ENCODE measurements at places on chromosomes 11 and 22.
A peak's percentile ranks its signal among the peaks of the same experiment; 100 is the strongest.

- DNase-seq: peak; percentile 6
Observed at GRCh38 chr11:70913715-70914231, 338.6 kb downstream of the SHANK2 start.

DNA sequence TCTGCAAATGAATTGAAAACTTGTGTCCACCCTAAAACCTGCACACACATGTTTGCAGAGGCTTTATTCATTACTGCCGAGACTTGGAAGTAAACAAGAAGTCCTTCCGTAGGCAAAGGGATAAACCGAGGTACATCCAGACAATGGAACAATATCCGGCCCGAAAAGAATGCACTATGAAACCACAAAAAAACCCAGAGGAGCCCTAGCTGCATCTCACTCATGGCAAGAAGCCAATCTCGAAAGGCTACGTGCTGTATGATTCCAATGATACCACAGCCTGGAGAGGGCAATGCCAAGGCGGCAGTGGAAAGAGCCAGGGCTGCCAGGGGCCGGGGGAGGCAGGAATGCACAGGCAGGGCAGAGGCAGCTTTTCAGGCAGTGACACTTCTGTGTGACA, 3.2 kb upstream of the MRPL23 start:
- DNase-seq: no peak

GRCh38 chr22:28925916-28926315, 42.5 kb downstream of the ZNRF3 start:
- no peak for DNase-seq

DNA sequence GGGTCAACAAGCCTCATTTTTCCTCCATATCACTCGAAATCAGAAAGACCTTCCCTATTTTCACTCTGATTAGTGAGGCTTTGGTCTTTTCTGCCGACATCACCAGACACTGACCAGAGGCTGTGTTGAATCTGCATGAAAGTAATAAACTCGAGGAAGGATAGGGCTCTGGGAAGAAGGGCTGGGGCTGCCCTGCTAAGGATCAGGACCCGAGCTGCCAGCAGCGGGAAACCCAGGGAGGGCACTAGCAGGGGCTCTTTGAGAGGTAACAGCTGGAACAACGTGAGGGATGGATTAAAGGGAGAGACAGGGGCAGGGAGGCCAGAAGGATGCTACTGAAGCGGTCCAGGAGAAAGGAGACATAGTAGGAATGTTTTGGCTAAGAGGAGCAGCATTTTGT, 377.5 kb upstream of the NARS2 start:
- no peak for DNase-seq

DNA sequence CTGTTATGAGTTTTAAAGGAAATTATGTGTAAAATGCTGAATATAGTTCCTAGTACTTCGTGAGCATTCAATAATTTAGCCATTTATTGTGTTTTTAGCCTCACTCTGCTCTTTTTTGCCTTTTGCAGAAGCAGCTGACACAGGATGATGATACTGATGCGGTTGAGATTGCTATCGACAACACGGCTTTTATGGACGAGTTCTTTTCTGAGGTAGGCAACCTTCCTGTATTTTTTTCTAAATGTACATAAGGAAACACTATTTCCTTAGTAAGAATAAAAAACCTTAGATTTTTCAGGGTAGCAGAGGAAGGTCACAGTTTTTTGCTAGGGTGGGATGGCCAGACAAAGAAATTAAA, 17.9 kb downstream of the STX3 start:
- DNase-seq: no peak

- DNase-seq: no peak
Observed at GRCh38 chr22:19035474-19036228, 86.6 kb downstream of the DGCR2 start.

DNA sequence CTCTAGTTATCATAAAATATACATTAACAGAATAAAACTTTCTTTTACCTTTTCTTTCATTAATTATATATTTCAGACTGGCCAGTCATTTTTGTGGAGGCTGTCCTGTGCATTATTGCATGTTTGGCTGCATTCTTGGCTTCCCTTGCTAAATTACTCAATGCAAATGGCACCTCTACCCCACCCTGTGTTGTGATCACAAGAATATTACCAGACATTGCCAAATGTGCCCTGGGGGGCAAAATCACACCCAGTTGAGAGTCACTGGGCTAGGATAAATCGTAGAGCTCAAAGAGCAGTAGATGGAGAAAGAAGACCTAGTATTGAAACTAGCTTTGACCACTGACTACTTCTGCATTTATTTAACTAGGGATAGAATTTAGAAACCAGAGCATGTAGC, 1257.8 kb upstream of the TENM4 start:
- no peak for DNase-seq

DNA sequence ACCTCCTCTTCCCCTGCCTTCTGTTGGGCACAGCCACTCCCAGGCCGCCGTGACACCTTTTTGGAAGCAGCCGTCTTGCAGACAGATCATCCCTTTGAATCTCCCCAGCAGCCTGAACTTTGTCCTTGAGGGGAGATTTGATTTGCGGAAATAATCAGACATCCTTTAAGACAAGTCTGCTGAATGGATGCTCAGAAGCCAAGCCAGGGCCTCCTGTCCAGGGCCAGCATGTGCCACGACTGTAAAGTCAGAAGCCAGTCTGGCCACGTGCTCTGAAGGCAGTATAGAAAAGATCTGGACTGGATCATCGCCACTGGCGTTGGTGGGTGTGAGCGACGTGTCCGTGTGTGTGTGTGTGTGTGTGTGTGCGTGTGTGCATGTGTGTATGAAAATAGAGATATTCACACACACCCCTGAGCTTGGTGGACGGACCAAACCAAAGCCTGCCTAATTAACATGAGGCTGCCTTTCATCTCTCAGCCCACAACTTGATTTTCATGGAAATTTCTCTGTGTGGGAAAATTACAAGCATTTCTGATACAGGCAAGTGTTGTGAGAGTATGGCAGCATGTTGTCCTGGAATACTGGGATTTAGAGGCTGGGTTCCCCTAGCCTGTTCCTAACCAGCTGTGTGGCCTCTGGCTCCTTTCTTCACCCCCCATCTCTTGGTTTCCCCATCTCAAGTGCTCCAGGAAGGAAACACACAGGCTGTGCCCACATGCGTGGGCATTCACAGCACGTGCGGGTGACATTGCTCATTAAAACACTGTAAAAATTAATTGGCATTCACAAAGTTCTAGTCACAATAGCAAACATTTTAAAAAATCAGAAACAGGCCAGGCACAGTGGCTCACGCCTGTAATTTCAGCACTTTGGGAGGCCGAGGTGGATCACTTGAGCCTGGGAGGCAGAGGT, 61.8 kb upstream of the WNT7B start:
- no peak for DNase-seq

DNA sequence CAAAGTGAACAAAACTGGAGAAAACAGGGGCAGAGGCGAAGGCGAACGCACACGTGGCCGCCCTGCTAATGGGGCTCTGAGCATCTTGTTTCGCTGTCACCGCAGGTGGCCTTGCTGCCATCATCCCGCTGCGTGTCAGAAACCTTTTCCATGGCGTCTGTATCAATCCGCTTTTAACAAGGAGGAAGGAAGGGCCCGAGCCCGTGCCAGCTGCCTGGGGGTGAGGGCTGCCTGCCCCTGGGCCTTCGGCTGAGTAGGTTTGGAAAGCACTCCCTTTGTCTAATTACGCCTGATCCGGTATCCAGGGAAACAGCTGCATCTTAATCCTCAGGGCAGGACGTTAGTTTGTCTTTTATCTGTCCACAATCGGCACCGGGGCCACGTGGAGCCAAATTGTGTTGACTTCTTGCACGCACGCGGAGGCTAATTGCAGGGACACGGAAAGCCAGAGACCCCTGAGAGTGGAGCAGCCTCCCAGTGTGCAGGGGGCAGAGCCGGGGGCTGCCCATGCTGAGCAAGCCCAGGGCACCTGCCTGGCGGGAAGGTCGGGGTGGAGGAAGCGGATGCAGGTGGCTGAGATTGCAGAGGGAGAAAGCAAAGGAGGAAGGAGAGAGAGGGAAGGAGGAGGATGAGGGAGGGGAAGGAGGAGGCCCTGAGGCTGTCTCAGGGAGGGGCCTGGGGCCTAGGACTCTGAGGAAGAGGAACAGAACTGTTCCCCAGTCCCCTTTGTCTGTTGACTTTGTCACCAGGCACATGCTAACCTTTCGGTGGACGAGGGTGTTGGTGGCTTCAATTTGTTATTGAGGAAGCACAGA, 19.2 kb upstream of the TH start:
- DNase-seq: peak; percentile 60
